ENCODE measurements at places on chromosomes 2 and 18.
A peak's percentile ranks its signal among the peaks of the same experiment; 100 is the strongest.

GRCh38 chr2:158676696-158677095 lies 118.4 kb upstream of the DAPL1 start:
- no peaks in the 10 kb centered on the region for H3K27me3 ChIP-seq
- no peaks in the 10 kb centered on the region for H3K4me1 ChIP-seq
- no peak for DNase-seq
- H3K4me3 ChIP-seq, result no peak overlapping the region
- no peak overlapping the region for H3K27ac ChIP-seq

DNA sequence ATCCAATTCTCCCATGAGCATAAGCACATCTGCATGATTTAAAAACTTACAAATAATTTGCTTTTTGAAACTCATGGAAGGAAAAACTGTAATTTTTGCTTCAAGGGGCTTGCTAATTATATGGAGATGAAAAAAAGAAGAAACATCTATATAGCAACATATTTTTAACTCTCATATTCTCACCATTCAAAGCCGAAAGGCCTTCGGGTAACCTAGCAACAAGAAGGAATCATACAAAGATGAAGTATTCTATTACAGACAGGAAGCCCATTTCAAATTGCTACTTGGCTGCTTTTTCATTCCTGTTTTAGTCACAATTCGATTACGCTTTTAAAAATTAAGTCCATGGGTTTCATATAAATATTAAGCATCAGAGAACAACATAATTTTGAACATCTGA lies 39.2 kb upstream of the RNU4ATAC start:
- no peaks in the 10 kb centered on the region for H3K36me3 ChIP-seq
- H3K27me3 ChIP-seq, result no peaks in the 10 kb centered on the region
- H3K4me1 ChIP-seq, result peaks cover 26% of the 10 kb centered on the region
- no peak for DNase-seq
- H3K27ac ChIP-seq, result no peak overlapping the region

DNA sequence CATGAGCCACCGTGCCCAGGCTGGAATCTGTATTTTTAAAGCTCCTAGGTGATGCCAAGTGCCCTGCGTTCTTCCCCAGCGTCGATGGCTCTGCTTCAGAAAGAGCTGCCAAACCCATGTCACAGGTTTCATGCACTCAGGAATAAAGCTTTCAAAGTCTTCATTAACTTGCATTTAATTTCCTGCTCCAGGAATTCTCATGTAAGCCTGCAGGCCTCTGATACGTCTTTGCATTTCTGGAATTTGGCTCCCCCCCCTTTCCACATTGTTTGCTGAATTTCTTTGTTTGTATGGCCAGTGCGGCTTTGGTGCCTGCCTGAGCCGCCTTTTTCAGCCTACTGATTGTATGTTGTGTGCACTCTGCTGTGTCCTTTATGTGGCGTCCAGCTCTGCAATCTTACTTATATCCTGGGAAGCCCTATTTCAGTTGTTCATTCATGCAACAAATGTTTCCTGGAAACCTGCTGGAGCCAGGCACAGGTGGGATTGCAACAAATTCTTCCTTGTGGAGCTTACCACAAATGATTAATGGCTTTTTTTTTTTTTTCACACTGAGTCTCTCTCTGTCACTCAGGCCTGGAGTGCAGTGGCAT lies 17.9 kb upstream of the OTOF start:
- H3K4me1 ChIP-seq, result peaks cover 17% of the 10 kb centered on the region
- peak; percentile 89 for DNase-seq
- H3K4me3 ChIP-seq, result no peak overlapping the region
- H3K27me3 ChIP-seq, result no peaks in the 10 kb centered on the region

DNA sequence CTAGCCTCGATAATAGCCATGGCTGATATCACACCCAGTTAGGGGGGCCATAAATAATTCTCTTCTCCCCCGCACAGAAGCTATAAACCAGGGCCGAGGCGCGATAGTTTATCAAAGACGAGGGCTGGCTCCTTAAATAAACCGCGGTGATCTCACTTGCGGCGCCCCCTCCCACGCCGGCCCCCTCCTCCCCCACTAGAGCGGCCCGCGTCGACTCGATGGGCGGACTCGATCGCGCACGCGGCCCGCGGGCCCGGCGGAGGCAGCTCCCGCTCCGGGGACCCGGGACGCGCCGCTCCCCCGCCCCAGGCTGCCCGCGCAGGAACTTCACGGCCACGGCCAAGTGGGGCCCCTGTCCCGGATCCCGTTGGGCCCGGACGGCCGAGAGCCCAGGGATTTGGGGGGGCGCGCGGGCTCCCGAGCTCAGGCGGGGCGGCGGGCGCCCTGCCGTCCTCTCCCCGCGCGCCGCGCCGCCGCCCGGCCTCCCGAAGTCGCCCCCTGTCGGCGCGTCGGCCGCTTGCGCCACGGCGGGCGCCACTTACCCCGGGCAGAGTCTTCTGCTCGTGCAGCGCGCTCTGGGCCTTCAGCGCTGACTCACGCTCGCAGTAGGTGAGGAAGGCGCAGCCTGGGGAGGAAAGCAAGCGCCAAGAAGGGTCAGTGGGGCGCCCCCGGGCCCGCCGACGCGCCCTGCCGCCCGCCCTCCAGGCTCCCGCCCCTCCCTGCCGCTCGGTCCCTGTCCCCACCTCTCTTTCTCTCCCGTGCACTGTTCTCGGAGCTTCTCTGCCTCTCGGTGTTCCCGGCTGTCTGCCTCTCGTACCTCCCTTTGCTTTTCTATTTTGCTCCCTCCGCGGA lies 80.4 kb downstream of the CELF4 start:
- H3K4me1 ChIP-seq, result peaks cover 5% of the 10 kb centered on the region
- H3K27me3 ChIP-seq, result peaks cover 60% of the 10 kb centered on the region
- no peak overlapping the region for H3K27ac ChIP-seq
- peak; percentile 78 for DNase-seq
- H3K4me3 ChIP-seq, result peak overlapping the region; percentile 43

- no peak overlapping the region for H3K27ac ChIP-seq
- H3K4me3 ChIP-seq, result no peak overlapping the region
- no peaks in the 10 kb centered on the region for H3K27me3 ChIP-seq
- H3K36me3 ChIP-seq, result no peaks in the 10 kb centered on the region
- DNase-seq, result no peak
These were observed 19.8 kb downstream of the ABHD3 start for GRCh38 chr18:21684731-21685130.

DNA sequence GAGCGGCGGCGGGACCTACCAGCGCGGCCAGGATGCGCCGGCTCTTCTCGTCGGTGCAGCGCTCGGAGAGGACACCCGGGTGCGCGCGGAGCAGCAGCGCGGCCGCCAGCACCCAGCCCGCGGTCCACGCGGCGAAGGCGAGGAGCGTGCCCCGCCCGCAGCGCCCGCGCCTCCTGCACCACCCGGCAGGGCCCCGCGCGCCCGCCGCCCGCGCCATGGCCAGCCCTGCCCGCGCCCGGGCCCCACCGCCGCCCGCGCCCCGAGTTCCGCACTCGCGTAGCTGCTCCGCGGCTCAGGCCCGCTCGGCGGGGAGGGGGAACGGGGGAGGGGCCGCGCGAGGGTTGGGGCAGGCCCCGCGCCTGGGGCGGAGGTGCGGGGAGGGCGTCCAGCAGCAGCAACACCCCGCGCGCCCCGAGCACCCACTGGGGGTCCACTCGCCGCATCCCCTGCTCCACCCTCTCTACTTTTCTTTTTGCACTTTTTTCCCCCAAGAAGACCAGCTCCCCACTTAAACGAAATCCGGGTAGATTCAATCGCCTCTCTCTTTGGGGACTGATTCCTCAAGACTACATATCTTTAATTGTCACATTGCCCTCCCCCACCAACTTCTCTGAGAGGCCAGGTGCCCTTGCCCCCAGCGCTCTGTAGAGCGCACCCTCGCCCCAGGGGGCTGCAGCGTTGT lies at the start of gene DIPK1C:
DIPK1C (minus strand) TSS at position 266 of the 682 bp plus-strand sequence; CDS start at position 217, 49 bp downstream.
- H3K27me3 ChIP-seq, result peaks cover 50% of the 10 kb centered on the region
- DNase-seq, result peak; percentile 69
- no peaks in the 10 kb centered on the region for H3K36me3 ChIP-seq
- no peak within 1 kb of the TSS for H3K27ac ChIP-seq

GRCh38 chr2:14910654-14911053 lies 278.1 kb downstream of the LRATD1 start:
- no peaks in the 10 kb centered on the region for H3K36me3 ChIP-seq
- H3K27me3 ChIP-seq, result no peaks in the 10 kb centered on the region
- H3K27ac ChIP-seq, result no peak overlapping the region

- no peak for DNase-seq
- no peaks in the 10 kb centered on the region for H3K36me3 ChIP-seq
- no peak overlapping the region for H3K27ac ChIP-seq
- H3K4me1 ChIP-seq, result no peaks in the 10 kb centered on the region
- H3K27me3 ChIP-seq, result peaks cover 6% of the 10 kb centered on the region
- H3K4me3 ChIP-seq, result no peak overlapping the region
These were observed 21.6 kb upstream of the KIF5C start for GRCh38 chr2:148853458-148853857.

- H3K27ac ChIP-seq, result no peak overlapping the region
- H3K4me3 ChIP-seq, result no peak overlapping the region
- no peaks in the 10 kb centered on the region for H3K4me1 ChIP-seq
- no peaks in the 10 kb centered on the region for H3K27me3 ChIP-seq
- no peaks in the 10 kb centered on the region for H3K36me3 ChIP-seq
- DNase-seq, result no peak
These were observed 6.1 kb downstream of the MPV17 start for GRCh38 chr2:27316655-27317412.

- DNase-seq, result no peak
- peaks cover 6% of the 10 kb centered on the region for H3K4me1 ChIP-seq
- no peak overlapping the region for H3K27ac ChIP-seq
- no peaks in the 10 kb centered on the region for H3K36me3 ChIP-seq
- H3K27me3 ChIP-seq, result no peaks in the 10 kb centered on the region
These were observed 92.0 kb upstream of the BOD1L2 start for GRCh38 chr18:57054891-57055290.

DNA sequence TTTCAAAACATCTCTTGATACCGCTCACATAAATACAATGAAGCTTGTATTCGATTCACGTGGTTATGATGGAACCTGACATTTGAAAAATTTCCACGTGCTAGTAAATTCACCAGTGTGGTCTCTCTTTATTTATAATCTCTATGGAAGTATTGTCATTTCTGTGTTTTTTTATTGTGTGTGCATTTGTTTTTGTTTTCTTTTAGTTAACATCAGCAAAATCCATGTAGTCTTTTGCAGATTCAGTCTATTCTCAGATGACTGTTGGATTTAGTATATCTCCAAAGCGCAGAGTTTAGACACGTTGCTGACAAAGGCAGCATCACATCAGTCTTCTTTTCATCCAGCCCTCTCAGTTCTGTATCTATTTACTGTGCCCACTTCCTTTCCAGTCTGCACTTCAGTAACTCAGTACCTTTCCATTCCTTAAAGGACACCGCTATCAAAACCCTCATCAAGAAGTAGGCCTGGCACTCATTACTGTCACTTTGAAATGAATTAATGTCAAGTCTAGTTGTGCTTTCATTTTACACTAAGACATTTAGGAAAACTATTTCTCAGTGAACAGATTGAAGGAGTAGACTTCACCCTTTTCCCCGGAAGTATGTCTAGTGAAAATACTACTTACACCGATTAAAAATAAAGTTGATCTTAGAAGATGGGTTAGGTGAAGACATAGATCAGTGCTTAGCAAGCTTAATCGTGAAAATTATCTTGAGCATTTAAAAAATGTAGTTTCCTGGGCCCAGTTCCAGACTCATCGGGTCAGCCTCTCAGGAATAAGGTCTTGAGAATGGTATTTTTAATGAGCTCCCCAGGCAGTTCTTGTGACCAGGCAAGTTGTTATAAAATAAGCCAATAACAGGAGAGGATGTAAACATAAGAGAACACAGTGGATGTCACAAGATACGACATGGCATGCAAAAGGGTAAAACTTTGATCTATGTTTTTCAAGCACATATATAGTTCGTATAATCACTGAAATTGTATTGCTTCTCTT lies 506.8 kb upstream of the ZEB2 start:
- H3K36me3 ChIP-seq, result no peaks in the 10 kb centered on the region
- no peak for DNase-seq
- H3K27ac ChIP-seq, result no peak overlapping the region
- peaks cover 6% of the 10 kb centered on the region for H3K4me1 ChIP-seq
- H3K27me3 ChIP-seq, result no peaks in the 10 kb centered on the region

DNA sequence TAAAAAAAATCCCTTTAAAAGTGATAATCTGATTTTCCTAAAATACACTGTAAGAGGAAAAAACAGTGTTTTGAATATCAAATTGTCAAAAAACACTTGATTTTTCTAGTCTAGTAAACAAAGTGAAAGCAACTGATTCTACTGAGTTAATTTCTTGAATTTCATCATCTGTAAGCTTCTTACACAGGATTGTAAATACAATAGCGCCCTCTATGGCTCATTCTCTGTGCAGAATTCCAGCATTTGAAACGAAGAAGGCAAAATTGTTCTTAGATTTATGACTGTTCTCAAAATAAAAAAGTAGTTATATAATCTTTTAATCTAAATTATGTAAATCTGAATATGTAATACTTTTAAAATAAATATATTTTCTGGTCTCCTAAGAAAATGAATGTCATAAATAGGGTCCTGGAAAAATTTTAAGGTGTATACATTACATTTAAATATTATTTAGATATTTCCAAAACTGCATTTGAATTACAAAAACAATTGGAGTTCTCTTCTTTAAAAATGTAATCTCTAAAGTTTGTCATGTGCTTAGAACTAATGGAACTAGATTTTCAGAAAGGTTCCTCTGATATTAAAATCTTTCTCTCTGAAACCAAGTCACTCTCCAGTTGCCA lies 176.9 kb upstream of the MC4R start:
- no peak overlapping the region for H3K4me3 ChIP-seq
- H3K27me3 ChIP-seq, result no peaks in the 10 kb centered on the region
- DNase-seq, result peak; percentile 87
- no peak overlapping the region for H3K27ac ChIP-seq

- no peak overlapping the region for H3K4me3 ChIP-seq
- H3K36me3 ChIP-seq, result no peaks in the 10 kb centered on the region
- H3K4me1 ChIP-seq, result peaks cover 30% of the 10 kb centered on the region
- DNase-seq, result peak; percentile 79
- no peaks in the 10 kb centered on the region for H3K27me3 ChIP-seq
These were observed 11.1 kb upstream of the INO80C start for GRCh38 chr18:35508746-35509338.

- no peaks in the 10 kb centered on the region for H3K27me3 ChIP-seq
- H3K36me3 ChIP-seq, result no peaks in the 10 kb centered on the region
- H3K4me1 ChIP-seq, result peaks cover 6% of the 10 kb centered on the region
- no peak overlapping the region for H3K27ac ChIP-seq
- no peak for DNase-seq
These were observed 434.4 kb downstream of the HRH4 start for GRCh38 chr18:24894880-24895279.

- peaks cover 28% of the 10 kb centered on the region for H3K4me1 ChIP-seq
- H3K27ac ChIP-seq, result no peak overlapping the region
- H3K36me3 ChIP-seq, result no peaks in the 10 kb centered on the region
- no peak for DNase-seq
- no peaks in the 10 kb centered on the region for H3K27me3 ChIP-seq
These were observed 178.7 kb downstream of the FMNL2 start for GRCh38 chr2:152513681-152514080.
